ENCODE measurements at places on chromosomes 13 and 19.

- no peak for DNase-seq
Observed at GRCh38 chr19:3138268-3138667, 2.4 kb downstream of the GNA15 start.

DNA sequence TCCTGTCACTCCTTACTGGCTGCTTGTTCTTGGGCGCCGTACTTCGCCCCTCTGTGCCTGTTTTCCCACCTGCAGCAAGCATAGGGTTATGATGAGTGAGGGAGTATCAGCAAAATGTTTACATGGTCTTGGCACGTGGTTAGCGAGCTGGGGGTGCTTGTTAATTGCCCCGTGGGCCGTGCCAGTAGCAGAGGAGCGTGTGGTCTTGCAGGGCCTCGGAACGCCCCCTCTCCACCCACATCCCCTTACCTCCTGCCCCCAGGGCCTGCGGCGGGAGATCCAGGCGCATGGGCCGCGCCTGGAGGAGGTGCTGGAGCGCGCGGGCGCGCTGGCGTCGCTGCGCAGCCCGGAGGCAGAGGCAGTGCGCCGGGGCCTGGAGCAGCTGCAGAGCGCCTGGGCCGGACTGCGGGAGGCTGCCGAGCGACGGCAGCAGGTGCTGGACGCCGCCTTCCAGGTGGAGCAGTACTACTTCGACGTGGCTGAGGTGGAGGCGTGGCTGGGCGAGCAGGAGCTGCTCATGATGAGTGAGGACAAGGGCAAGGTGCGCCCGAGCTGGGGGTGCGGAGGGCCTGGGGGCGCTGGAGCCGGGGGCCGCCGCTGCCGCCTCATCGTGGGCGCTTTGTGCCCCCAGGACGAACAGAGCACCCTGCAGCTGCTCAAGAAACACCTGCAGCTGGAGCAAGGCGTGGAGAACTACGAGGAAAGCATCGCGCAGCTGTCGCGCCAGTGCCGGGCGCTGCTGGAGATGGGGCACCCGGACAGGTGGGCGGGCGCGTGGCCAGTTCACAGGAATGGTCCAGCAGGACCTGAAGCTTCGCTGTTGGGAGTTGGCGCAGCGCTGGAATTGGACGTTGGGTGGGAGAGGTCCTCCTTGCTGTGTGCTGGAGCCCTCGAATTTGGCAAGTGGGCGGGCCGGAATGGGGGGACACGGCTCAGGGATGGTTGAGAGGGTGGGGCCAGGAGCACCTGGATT is 22.5 kb upstream of the SHKBP1 start:
- no peak for DNase-seq

GRCh38 chr13:94414708-94415107 is 64.8 kb downstream of the DCT start:
- DNase-seq, result no peak

DNA sequence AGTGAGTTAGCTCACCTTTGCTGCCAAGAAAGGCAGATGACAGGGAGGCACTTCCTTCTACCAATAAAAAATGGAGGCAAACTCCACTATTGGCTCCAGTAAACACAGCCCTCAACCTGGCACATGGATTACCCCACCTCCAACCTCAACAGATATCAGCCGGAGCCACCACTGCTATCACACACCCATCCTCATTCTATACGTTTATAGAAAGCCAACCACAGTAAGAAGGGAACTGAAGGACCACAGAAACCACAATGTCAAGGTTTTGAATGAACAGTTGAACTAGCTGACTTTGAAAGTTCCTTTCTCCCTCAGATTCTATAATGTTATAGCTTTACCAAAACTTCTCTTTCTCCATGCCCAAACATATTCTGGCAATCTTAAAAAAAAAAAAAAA is 526.2 kb downstream of the UQCRFS1 start:
- DNase-seq, result no peak

GRCh38 chr19:2739602-2740313 is at the start of gene SLC39A3:
SLC39A3 (minus strand) TSS chr19:2740017; CDS start chr19:2737257, 2,760 bp downstream.
- peak; percentile 80 for DNase-seq

GRCh38 chr13:45084515-45084914 is 35.8 kb upstream of the GTF2F2 start:
- no peak for DNase-seq

GRCh38 chr19:39679791-39680168 is 24.1 kb downstream of the LGALS16 start:
- no peak for DNase-seq

GRCh38 chr13:95212983-95213850 is 88.0 kb downstream of the ABCC4 start:
- DNase-seq, result no peak

DNA sequence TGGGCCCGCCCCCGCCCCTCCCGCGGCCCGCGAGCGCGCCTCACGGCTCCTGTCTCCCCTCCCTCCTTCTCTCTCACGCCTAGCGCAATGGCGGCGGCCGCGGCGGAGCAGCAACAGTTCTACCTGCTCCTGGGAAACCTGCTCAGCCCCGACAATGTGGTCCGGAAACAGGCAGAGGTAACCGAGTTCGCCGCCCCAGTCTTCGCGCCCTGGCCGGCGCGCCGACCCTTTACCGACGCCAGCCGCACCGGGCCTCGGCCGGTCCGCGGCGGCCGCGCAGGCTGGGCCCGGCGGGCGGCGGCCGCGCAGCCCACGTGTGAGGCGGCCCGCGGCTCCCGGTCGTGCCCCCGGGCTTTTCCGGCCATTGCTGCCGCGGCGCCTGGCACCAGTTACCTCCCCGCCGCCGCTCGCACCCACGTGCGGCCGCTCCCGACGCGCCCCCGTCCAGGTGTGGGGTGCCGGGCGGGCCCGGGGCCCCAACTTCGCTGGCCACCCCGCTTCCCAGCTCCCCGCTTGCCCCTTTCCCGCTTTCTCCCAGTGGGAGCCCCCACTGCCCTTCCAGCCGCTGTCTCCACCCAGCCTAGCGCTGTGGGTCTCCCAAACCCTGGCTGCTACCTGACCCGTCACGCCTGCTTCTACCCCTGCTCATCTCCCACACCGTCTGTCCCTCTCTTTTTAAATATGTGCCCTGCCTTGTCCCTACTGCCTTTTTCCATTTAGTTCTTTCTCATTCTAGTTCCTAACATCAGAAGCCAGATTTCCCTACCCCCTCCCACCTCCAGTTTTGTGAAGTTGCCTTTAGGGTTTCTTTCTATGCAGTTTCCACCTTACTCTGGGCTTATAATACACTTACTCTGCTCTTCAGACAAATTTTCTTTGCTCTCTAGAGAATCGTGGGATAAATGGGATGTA is 23.4 kb downstream of the IPO5 start:
- DNase-seq, result no peak

GRCh38 chr13:30744681-30745077 is 9.3 kb downstream of the ALOX5AP start:
- no peak for DNase-seq

Data from Panc1 (cell line).